ENCODE measurements at places on chromosomes 2 and 18.

- no peak for DNase-seq
Observed at GRCh38 chr2:130975729-130976128, 117.5 kb downstream of the FAM168B start.

DNA sequence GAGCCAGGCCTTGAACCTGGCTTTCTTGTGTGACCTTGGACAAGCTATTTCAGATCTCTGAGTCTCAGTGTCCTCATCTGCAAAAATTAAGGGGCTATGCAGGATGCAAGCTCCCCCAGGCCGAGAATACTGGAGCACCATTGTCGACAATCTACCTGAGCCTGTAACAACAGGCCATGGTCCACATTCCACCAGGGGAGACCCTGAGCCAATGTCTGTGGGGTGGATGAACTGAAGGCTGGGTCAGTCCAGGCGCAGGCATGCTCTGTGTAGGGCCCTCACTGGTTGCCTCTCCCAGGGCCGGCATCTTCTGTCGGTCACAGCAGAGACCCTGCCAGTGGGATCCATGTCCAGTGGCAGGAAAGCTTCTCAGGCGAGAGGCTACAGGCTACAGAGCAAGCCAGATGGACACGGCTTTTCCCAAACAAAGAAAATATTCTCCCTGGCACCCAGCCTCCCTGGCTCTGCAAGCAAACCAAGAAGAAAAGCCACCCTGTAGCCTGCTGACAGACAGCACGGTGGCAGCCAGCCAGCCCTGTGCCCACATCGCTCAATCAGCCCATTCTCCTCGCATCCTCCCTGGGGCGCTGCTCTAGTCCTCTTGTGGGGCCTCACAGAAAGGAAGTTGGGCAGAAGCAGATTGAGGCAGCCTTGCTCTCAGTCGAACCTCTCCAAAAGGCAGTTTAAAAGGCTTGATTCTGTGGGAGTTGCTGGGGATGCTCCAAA, 48.7 kb upstream of the FZD7 start:
- DNase-seq, result no peak

- DNase-seq, result no peak
Observed at GRCh38 chr2:219269362-219270054, 9.7 kb upstream of the DNAJB2 start.

GRCh38 chr2:190569994-190570755, 35.7 kb upstream of the NEMP2 start:
- DNase-seq, result no peak

DNA sequence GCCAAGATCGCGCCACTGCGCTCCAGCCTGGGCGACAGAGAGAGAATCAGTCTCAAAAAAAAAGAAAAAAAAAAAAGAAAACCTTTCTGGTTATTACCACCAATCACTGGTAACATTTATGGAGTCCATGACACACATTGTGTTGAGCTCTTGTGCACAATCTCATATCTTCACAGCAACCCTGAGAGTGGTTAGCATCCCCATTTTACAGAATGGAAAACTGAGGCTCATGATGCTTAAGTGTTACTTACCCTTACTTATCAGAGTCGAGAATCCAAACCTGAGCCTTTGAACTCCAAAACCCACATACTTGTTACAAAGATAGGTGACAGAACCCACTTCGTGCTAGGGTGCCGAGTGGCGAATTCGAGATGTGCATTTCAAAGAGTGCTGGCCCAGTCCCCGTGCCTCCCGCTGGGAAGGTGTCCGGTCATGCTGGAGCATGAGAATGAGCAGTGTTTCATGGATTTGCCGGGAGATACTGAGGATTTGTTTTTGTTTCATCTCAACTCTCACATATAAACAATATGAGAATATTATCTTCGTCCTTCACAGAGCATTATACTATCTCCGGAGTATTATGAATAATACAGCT, 50.9 kb downstream of the CYP27C1 start:
- no peak for DNase-seq

- DNase-seq, result no peak
Observed at GRCh38 chr2:80621656-80622055, 317.1 kb upstream of the LRRTM1 start.
